ENCODE measurements at places on chromosomes 5 and 9. TPM values are rescaled to one million over a fixed set of nuclear protein-coding genes. Genes with fewer than 3 reads are reported as not detected.

NDST1 gene
- 2.8 TPM for total RNA-seq

FAM114A2 gene
- total RNA-seq, result 28.3 TPM

- H3K27me3 ChIP-seq, result peaks cover 3% of the 10 kb centered on the region
- no peak overlapping the region for H3K27ac ChIP-seq
- H3K4me3 ChIP-seq, result no peak overlapping the region
Observed at GRCh38 chr9:123776708-123777537, 153.0 kb downstream of the DENND1A start.

DNA sequence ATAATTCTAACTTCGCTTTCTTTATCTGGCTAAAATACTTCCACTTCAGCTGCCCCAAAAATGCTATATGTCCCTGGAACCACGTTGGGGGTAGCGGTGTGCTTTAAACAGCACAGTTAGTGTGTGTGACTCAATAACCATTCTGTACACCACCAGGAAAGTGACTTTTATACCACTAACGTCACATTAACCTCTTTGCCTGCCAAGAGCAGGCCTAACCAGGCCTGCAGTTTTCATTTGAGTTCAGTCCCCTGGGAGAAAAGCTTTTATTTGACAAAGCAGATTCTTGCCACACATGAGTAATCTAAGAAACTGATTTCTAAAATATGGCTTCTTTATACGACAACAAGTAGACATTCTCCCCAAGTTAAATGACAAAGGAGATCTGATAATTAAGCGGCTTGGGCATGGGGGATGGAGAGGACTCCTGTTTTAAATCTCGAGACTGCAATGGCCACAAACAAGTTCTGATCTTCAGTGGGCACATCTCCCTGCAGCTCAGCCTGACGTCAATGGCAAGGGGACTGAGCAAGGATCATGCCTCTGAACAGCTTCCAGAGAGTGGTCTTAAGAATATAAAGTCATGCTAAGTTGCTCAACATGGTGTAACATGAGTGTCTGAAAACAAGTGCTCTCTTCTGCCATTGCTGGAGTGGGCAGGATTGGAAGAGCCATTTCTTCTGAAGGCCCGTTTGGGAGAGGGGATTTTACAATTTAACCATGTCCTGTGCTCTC, 91.8 kb downstream of the GLIS3 start:
- H3K27ac ChIP-seq, result no peak overlapping the region
- H3K4me3 ChIP-seq, result no peak overlapping the region
- no peaks in the 10 kb centered on the region for H3K36me3 ChIP-seq
- H3K27me3 ChIP-seq, result no peaks in the 10 kb centered on the region
- DNase-seq, result no peak
